IPS DF 6.9 (cell line): ENCODE measurements at places on chromosomes 2 and 18.

DNA sequence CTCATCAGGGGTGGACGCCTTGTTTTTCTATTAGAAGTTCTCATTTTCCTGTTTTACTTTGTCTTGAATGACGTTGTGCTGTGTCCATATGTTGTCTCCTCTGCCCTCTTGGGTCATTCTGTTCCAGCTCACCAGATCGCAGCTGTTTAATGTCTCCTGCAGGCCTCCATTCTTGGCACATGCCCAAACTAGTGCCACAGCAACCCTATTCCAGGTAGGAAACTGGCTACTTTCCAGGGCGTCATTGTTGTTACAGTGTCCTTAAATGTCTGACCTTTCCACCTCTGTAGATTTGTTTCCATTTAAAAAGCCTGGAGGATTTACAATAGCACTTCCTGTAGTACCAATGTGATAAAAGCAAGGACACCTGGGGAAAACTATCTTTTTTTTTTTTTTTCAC, 500.7 kb downstream of the METTL4 start:
- no peak for DNase-seq

DNA sequence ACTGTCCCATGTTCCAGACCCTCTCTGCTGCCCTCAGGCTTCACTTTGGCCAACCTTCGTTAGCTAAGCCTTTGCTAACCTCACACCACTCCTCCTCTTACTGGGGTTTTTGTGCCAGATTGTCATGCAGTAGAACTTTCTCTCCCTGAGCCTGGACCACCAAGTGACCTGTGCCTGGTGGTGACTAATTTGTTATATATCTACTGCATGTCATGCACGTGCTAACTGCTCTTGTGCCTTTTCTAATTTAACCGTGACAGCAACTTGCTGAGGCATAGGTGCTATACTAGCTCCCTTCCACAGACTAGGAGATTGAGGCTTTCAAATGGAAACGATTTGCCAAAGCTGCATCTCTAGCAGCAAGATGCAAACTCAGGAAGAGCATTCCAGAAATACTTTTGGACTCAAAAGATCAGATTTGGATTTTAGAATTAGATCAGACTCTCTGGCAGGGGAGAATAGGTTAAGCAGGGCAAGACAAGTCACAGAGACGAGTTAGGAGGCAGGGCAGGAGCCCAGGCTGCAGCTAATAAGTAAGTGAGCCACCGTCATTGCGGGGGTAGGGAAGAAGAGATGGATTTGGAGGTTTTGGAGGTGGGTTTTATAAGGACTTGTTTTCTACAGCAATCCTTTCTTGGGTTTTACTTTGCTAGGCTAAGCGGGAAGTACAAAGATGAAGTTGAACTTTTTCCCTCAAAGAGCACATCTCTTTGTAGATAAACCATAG, 1.8 kb downstream of the PPP1R7 start:
- no peak for DNase-seq

- DNase-seq: no peak
Measured at GRCh38 chr2:119255760-119256581, 32.3 kb downstream of the STEAP3 start.

DNA sequence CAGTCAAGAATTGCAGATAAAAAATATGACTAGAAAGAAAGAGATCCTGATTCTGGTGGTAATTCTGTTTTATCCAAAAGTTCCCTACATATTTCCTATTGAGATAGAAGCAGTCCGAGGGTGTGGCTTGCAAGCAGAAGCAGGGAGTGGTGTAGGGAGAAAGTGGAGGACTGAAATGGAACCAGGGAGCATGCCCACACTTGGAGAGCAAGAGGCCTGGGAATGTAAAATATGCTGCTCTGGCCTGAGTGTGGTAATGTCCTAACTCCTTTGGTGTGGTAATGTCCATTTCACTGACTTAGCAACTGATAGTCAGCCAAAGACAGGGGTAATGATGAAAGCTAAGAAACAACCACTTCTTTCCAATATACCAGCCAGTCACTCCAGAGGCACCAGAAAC, 30.1 kb upstream of the FMNL2 start:
- no peak for DNase-seq

GRCh38 chr2:158178646-158179045, 77.0 kb downstream of the UPP2 start:
- no peak for DNase-seq

DNA sequence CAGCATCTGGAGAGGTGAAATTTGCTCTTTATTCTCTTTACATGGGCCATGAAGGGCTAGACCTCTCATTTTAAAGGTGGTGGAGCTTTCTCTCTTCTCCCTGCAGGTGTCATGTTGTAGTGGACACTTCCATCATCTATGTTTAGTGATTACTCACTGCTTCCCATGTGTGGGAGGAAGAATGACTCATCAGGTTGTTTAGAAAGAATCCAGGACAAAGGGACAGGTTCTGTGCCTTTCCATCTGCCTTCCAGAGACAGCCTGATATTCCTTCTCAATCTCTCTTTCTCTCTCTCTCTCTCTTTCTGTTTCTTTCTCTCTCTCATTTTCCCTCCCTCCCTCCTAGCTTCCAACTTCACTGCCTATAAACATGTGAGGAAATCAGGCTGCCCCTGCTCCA, 38.7 kb downstream of the SCG2 start:
- no peak for DNase-seq

GRCh38 chr18:41096504-41096903, 858.5 kb upstream of the PIK3C3 start:
- no peak for DNase-seq

DNA sequence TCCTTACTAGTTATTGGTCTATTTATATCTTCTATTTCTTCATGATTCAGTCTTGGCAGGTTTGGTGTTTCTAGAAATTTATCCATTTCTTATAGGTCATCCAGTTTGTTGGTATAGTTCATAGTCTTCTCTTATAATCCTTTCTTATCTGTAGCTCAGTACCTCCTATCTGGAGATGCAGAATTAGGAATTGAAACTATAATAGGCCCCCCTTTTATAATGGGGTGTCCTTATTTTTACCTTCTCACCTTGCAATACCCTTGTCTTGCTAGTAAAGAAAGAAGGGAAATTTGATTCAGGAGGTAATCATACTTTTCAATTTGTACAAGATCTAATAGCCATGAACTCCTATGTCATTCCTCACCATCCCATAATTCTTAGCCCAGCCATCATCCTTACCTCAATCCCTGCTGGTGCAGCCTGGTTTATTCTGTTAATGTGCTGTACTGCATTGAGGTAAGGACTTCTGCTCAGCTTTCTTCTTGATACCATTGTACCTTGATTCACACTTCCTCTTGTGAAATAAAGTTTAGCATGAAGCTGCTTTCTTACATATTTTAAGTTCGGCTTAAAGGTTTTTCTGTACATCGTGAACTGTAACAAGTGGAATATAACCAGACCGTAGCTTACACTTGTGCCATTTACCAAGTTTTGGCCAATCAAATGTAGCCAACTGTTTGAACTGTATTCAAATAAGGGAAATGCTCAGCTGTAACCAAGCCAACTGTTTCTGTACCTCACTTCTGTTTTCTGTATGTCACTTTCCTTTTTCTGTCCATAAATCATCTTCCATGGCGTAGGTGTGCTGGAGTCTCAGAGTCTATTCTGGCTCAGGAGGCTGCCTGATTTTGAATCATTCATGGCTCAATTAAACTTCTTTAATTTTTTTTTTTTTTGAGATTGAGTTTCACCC, 40.1 kb upstream of the PTH2R start:
- no peak for DNase-seq

DNA sequence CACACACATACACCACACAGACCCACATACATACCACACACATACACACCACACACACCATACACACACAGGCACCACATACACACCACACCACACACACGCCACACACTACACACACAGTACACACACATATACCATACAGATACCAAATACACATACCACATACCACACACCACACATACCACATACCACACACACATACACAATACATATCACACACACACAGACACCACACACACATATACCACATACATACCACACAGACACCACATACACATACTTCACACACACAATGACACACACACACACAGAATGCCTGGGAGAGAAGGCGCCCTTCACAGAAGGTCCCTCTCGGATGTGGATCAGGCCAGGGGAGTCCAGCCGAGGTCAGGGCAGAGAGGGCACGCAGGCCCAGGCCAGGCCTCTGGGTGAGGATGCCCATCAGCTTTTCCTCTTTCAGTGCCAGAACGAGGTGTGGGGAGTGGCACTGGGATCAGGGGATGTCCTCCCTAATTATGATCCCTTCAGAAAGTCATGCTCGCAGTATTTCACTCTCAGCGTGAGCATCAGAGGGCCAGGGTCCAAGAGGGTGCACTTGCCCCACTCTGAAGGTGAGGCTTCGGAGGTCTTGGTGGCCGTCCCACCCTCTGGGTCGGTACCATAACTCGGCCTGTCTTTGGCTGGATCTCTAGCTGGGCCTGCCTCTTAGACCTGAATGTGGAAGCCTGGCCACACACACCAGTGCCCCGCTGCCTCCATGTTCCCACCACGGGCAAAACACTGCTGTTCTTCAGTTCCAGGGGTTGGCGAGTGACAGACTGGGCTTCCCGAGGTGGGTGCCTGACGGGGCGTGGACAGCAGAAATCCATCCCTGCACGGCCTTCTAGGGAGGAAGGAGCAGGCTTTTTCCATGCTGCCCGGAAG, 70.6 kb upstream of the ODC1 start:
- no peak for DNase-seq

- no peak for DNase-seq
Measured at GRCh38 chr2:116452651-116453050, 1361.8 kb upstream of the DDX18 start.

DNA sequence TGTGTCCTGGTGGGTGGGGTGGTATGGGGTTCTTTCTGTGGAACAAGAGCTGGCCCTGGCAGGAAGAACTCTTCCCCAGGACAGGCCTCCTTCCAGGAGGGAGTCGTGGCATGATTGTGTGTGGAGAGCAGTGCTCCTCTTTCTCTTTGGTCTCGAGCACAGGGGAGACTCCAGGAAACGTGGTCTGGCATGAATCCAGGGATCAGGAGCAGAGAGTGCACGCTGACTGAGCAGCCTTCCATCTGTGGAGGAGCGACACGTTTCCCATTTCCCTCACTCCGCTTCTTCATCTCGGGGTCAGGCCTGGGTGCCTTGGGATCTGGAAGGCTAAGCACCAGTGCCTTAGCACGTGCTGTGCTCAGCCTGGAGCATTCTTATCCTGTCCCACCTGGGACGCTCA, 132.0 kb upstream of the HDAC4 start:
- DNase-seq: no peak

- DNase-seq: no peak
Measured at GRCh38 chr2:203112342-203112741, 97.7 kb downstream of the NBEAL1 start.

DNA sequence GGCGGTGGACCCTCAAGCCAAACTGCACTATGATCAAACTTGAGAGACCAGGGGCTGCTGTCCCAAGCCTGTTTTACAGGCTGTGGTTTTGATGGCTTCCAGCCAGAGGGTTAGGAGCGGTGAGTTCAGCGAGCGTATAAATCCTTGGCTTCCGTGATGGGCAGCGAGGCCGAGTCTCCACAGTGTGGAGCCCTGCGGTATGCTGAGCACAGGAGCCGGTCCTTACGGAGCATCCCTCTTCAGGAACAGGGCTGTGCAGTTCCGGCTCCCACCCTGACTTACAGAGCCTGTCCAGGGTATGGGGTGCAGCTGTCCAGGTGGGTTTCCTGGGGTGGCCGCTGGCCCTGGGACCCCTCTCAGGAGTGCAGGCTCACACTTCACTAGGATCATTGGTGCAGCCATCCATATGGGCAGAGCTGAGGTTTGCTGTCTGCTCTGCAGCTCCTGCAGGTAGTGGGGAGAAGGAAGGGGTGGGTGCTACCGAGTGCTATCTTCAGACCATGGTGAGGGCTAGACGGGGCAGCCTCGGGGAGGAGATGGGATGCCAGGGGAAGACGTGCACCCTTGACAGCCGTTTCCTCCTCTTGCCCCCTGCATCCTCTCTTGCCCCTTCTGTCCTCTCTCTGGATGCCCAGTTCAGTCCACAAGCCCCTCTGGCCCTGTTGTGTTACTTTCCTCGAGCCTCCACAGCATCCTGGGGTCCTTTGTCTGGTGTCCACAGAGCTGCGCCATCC, 104.3 kb downstream of the FAM210A start:
- DNase-seq: no peak

DNA sequence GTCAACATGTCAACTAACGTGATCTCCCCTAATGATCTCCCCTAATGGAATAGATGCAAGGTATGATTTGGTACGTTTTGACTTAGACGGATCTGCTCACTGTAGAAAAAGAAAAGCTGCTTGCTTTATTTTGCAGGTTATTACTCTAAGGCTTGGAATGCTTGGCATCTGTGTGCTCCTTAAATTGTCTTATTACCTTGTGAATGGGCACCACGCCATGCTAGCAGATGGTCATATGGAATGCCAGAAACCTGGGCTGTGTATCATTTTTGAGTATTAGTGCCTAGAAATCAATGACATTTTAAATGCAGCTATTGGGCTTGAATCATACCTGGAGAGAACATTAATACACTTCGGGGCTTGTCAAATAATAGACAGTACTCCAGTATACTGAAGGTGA, 16.5 kb upstream of the FIGN start:
- no peak for DNase-seq

DNA sequence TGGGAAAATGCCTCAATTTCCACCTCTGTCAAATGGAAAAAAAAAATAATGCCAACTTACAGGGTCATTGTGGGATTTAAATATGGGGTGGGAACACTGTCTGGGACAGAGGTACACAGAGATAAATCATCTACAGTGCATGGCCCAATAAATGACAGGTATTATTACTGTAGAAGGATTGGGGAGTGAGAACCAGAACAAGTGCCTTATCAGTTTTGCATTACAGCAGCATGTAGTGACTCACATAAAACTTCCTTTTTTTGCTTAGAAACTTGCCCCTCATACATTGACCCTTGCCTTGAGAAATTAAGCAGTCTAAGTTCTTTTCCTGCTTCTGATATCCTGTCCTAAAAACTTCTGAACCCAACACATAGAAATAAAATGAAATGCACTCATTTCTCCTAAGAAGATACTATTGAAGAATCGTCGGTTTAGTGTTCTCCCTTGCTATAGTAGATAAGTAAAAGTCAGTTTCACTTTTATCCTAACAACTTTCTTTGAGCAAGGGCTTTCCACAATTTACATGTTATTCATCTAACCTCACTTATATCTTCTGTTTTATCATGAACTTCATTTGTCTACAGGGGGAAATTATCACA, 121.0 kb upstream of the HAAO start:
- no peak for DNase-seq

- no peak for DNase-seq
Measured at GRCh38 chr2:63059793-63060471, 9.3 kb downstream of the OTX1 start.

- no peak for DNase-seq
Measured at GRCh38 chr2:188963741-188964140, 10.4 kb upstream of the COL3A1 start.

DNA sequence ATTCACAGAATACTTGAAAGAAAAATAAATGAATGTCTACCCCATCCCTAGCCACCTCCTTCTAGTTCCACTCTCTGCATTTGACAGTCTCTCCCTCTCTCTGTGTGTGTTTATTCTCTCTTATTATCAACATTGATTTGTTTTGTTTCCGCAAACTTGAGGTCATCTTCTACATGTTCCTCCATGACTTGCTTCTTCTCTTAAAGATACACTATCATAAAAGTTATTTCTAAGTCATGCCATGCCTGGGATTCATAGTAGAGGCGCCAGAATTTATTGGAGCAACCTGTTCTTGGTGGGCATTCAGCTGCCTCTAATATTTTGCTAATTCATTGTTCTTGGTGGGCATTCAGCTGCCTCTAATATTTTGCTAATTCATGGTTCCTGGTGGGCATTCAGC, 58.9 kb upstream of the SMAD7 start:
- no peak for DNase-seq
